Upper lobe of left lung (tissue), 6 donors: ENCODE measurements at places on chromosomes 2 and 18. TPM values are rescaled to one million over a fixed set of nuclear protein-coding genes. Genes with fewer than 3 reads are reported as not detected.

The STAT4 gene
- total RNA-seq = 5.4 TPM

The RAX gene
- total RNA-seq = not detected

The HAAO gene
- 6.9 TPM for total RNA-seq

DNA sequence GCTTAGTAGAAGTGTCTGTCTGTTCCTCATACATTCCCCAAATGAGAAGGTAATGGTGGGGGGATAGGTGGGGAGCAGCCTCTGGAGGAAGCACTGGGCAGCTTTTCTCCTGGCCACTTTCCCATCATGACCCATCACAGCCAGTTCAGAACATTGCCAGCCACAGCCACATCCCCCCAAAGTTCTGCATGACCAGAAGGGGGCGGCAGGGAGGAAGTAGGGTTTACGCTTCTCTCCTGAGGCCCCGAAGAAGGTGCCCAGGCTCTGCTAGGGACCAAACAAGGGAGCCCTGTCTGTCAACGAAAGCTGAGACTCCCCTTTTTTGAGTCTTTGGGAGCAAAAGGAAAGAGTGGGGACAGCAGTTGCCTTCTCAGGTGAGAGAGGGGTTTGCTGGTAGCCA lies 7.7 kb downstream of the IGFBP5 start:
- no peak for DNase-seq
- H3K27me3 ChIP-seq = no peaks in the 10 kb centered on the region
- H3K27ac ChIP-seq = no peak overlapping the region
- no peaks in the 10 kb centered on the region for H3K36me3 ChIP-seq

DNA sequence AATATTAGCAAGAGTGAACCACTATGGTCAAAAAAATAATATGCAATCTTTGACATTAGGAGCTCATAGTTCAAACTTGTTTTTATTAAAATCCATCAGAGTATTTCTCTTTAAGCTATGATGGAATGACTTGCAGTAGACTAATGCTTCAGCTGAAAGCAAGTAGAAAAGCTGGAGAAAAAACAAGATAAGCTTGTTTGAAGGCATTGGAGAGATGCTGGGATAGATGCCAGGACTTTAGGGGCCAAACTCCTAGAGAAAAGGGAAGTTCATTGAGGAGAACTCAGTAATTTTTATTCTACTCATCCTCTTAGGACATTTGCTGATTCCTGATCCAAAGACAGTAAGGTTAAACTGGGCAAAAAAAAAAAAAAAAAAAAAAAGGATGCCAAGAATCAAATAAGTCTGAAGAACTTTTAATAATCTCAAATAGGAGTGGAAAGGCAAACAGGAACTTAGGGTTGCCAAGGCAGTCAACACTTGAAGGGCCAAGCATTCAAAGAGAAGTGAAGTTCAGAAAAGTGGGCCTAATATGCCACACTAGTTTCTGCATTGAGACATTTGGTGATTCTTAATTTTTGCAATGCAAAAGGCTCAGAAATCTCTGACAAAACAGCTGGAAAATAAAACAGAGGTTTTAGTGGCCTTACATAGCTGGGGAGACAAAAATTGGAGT lies 19.7 kb upstream of the AFF3 start:
- DNase-seq = no peak
- peaks cover 5% of the 10 kb centered on the region for H3K4me1 ChIP-seq
- no peak overlapping the region for H3K27ac ChIP-seq
- H3K36me3 ChIP-seq = no peaks in the 10 kb centered on the region

DNA sequence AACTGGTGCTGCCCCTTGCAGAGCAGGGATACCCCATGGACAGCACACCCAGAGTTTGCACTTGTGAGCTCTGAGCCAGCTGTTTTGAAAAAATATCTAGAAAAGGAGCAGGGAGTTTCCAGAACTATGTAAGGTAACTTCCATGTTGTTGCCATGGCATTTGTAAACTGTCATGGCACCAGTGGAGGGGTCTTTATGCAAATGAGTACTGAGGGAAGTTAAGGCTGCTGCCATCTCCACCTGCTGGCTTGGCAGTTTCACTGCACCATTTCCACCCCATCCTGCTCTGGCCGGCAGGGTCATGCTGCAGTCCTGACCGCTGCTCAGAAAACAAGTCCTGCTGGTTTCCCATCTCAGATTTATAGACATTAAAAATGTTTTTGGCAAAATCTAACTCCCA lies 52.3 kb upstream of the SNTG2 start:
- H3K4me3 ChIP-seq = no peak overlapping the region
- H3K36me3 ChIP-seq = no peaks in the 10 kb centered on the region
- H3K4me1 ChIP-seq = no peaks in the 10 kb centered on the region
- DNase-seq = no peak
- no peak overlapping the region for H3K27ac ChIP-seq

- no peaks in the 10 kb centered on the region for H3K36me3 ChIP-seq
- H3K27me3 ChIP-seq = no peaks in the 10 kb centered on the region
- H3K4me1 ChIP-seq = no peaks in the 10 kb centered on the region
- no peak for DNase-seq
- no peak overlapping the region for H3K4me3 ChIP-seq
These were observed 408.9 kb downstream of the RIT2 start for GRCh38 chr18:42706618-42707017.

- no peak overlapping the region for H3K4me3 ChIP-seq
- H3K4me1 ChIP-seq = peaks cover 36% of the 10 kb centered on the region
- H3K27ac ChIP-seq = peak overlapping the region; percentile 23
- no peak for DNase-seq
- H3K27me3 ChIP-seq = no peaks in the 10 kb centered on the region
These were observed 4.4 kb downstream of the LPIN2 start for GRCh38 chr18:3008541-3008940.

DNA sequence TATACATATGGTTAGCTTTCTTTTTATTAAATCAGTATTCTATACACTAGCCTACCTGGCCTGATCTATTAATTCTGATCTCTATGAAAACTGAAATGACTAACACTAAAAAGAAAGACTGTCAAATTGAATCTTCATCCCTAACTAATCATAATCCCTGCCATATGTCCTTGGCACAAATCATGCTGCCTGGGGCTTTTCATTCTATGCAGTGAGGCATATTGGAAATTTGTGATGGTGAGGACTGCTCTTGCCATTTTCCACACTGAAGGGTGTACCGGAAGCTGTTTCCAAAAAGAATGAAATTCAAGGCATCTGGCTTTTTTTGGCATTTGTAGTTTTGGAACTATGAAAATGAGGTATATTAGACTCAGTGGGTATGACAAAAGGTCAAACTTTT lies 39.7 kb downstream of the RAPGEF4 start:
- H3K4me1 ChIP-seq = no peaks in the 10 kb centered on the region
- H3K4me3 ChIP-seq = no peak overlapping the region
- no peaks in the 10 kb centered on the region for H3K36me3 ChIP-seq
- H3K27me3 ChIP-seq = no peaks in the 10 kb centered on the region
- no peak for DNase-seq
- no peak overlapping the region for H3K27ac ChIP-seq

GRCh38 chr2:20692081-20692480 lies 25.1 kb downstream of the GDF7 start:
- H3K27me3 ChIP-seq = no peaks in the 10 kb centered on the region
- H3K27ac ChIP-seq = no peak overlapping the region
- H3K4me1 ChIP-seq = no peaks in the 10 kb centered on the region

- no peaks in the 10 kb centered on the region for H3K4me1 ChIP-seq
- H3K4me3 ChIP-seq = no peak overlapping the region
- H3K36me3 ChIP-seq = no peaks in the 10 kb centered on the region
- no peaks in the 10 kb centered on the region for H3K27me3 ChIP-seq
- no peak for DNase-seq
These were observed 95.8 kb downstream of the SPP2 start for GRCh38 chr2:234146087-234146826.

GRCh38 chr2:60213865-60214625 lies 339.4 kb downstream of the BCL11A start:
- DNase-seq = no peak
- peaks cover 6% of the 10 kb centered on the region for H3K4me1 ChIP-seq
- no peaks in the 10 kb centered on the region for H3K27me3 ChIP-seq
- H3K4me3 ChIP-seq = no peak overlapping the region
- no peaks in the 10 kb centered on the region for H3K36me3 ChIP-seq
- H3K27ac ChIP-seq = no peak overlapping the region

DNA sequence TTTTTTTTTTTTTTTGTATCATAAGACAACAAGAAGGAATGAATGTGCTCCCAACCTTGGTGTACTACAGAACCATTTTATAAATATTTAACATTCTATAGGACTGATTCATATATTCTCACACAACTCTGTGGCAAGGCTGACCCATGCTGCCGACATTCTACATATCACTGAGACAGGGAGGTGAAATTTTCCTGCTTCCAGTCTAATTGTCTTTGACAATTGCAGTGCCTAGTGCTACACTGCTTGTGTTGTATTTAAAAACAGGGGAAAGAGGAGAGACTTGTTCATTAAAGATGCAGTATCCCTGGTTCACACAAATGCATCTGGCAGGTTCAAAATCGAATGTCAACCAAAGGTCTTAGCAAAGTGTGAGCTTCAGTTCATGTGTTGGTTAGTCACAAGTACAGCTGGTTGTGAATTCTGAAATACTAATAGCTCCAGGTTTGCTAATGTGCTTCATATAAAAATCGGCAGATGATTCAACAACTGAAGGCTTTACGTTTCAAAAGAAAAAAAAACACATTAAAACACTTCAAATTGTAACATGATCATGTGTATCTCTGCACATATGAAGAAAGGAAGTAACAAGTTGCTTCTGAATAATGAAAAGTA lies 130.8 kb downstream of the FIGN start:
- no peak overlapping the region for H3K27ac ChIP-seq
- H3K36me3 ChIP-seq = no peaks in the 10 kb centered on the region
- no peak overlapping the region for H3K4me3 ChIP-seq
- DNase-seq = no peak

DNA sequence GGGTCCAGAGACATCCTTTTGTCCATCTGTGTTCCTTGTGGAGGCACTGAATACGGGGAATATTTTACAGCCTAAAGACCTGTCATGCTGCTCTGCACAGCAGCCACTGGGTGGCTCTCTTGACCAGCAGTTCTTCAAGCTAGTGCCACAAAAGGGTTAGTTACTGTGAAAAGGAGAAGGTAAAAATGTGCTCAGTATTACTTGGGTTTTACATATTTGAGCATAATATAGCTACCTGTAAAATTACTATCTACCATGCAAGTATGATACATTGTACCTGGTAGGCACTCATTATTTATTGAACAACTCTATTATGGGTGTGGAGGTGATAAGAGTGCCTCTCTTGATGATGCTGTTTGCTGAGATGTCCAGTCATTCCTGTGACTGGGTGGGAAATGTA lies 23.6 kb downstream of the FZD5 start:
- peaks cover 10% of the 10 kb centered on the region for H3K36me3 ChIP-seq
- H3K27ac ChIP-seq = no peak overlapping the region
- no peaks in the 10 kb centered on the region for H3K4me1 ChIP-seq
- DNase-seq = no peak
- no peak overlapping the region for H3K4me3 ChIP-seq
- no peaks in the 10 kb centered on the region for H3K27me3 ChIP-seq
